ENCODE measurements at places on chromosomes 1 and 21.

DNA sequence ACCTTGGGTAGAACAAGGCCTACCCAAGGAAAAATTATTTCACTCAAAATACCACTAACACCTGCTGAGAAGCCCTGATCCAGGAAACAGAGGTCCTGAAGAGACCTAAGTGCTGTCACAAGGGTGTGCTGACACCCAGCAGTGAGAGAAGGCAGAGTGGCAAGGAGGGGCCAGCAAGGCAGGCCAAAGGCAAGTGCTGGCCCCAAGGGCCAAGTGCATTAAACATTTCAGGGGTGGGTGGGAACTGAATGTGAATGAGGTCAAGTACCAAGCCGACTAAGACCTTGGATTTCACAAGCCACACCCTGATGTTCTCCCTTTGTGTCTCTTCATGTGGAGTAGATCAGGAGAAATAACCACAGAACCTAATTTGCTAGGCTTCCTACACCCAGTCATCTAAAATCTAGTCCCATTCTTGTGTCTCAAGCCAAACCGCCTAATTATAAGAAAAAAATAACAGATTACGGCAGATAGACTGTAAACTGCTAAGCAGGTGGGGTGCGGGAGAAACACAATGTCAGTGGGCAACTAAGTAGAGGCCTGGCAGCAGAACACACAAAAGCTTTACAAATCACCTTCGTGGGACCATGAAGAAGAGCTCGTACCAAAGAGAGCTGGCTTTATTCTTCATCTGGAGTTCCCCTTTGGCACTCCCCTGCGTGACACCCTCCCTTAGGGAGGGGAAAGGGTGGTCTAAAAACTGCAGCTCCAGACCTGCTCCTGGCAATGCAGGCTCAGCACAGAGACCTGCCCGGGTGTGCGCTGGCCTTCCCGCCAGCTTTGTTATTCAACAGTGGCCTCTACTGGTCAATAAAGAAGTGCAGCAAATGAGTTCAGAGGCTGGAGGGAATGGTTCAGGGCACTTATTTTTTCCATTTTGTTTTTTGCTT, 8.7 kb downstream of the UBE2G2 start:
- DNase-seq, result peak; percentile 62

DNA sequence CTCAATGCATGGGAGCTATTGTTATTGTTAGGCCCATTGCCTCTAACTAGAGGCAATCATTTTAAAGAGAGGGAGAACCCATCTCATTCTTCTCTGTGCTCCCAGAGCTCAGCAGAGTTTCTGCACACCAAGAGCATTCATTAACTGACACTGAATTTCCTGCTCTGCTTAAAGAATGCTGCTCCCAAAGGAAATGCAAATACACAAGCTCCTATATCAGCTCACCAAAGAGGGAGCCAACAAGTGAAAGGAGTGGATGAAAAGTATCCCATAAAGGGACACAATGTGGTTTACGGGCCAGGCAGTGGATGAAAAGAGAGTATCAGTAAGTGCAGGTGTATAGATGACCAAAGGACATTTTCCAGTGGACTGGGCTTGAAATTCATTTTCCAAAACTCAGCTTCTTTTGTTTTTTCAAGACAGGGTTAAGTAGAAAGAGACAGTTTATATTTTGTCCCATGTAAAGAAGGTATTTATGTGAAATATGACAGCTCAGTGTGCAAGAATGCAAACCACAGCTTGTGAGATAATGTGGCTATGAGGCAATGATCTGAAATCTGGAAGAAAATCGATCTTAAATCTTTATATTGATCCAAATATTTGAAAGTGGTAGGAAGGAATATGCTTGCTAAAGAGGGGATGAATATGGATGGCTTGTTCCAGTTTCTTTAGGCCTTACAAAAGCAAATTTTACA, 207.7 kb upstream of the CAMK1G start:
- no peak for DNase-seq

DNA sequence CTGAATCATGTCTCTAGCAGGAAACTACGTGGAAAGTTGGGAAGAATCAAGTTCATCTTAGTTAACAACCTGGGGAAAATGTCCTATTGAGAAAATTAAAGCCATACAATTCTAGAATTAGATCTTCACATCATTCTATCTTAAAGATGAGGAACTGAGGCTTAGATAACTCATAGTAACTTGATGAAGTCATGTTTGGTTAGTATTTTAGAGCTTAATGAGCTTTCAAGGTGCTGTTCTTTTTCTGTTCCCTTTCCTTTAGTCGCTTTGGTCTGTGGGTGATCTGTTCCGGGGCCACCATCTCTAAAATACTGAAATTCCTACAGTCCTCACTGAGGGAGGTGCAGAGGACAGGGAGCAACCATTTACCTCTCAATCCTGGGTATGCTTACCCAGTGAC, 4.3 kb upstream of the GLUL start:
- no peak for DNase-seq

DNA sequence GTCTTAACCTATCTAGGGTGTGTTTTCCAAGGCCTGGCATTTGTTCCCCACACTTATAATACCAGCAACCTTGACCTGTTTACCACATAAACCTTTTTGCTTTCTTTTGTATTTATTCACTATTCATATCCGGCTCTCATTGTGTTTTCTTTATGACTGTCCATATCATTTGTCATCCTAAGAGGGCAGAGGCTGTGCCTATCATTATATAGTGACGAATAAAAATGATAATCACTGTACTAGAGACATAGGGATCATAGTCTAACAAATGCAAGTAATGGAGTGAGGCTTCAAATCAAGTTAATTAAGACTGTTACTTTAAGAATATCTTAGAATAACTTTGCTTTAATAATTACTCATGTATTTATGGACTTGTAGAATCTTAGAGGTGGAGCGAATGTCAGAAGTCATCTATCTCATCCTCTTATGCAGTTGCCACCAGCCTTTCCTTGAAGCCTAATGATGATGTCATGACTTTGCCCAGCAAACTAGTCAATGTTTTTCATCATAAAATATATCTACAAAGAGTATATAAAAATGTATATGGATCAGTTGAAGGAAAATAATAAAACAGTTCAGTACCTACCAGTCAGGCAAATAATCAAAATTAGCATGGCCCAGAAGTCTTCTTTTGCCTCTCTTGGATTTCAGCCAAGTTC, 4.7 kb upstream of the ETV3 start:
- no peak for DNase-seq

DNA sequence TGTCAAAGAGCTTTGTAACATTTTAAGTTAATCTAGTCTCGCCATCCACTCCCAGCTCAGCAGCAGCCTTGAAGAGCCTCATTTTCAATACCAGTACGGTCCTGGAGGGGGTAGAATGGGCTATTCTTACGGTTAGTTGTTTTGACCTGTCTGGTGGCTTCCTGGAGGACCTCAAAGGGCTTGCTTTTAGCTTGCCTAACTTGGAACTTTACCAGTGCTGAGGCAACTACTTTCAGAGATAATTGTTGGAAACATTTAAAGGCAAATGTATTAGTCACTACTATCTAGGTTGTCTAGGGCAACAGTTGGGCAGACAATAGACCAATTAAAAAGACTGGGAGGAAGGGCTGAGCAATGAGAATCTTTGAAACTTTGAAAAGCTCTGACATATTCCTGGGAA, 56.0 kb downstream of the TTLL7 start:
- no peak for DNase-seq

GRCh38 chr1:92486251-92487077, at the start of gene GFI1:
TSS of gene GFI1 (minus strand) at chr1:92486925. CDS start at chr1:92483487, 3,438 bp downstream.
- DNase-seq, result no peak

Data from NCI-H1092 (cell line).